Neural progenitor cell (in vitro differentiated cells): ENCODE measurements at places on chromosomes 2 and 18.

DNA sequence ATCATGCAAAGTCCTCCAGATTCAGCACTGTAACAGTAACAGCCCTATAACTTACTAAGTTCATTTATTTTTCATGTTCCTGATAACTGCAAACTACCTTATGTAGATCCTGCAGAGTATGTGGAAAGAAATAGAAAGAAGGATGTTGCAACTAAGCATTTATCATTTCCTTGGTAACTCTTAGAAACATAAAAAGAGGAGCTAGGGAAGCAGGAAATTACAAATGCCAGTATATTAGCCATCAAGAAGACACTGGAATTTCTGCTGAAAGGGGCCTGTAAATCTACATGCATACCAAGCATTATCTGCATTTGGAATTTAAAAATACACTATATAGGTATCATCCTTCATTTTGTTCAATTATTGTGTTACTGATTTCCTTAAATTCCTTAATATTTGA lies 66.8 kb downstream of the PDE11A start:
- DNase-seq: no peak

DNA sequence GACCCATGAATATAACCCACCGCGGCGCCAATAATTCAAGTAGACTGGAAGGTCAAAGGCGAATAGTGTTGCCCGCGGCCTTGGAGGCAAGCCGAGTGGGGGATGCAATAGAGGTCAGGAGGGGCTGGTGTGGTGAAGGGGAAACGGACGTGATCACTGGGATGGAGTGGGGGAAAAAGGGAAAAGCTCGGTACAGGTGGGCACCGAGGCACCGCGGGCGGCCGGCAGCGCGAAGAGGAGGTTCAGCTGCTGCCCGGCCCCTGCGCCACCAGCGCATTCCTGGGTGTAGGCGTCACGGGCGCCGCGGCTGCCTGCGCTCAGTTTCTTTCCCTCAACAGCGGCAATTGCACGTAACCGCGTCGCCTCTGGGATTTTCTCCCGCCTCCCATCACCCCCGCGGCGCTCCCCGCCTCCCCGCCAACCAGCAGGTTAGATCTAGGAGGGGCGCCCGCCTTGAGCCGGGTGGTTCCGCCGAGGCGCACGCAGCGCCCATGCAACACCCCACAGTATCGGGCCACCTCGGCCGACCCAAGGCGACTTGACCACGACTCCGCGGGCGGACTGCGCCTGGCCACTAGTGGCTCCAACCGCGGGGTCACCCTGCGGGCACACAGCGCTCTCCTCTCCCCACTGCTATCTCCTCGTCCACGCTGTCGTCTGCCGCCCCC lies 1.5 kb downstream of the RND3 start:
- peak; percentile 70 for DNase-seq

GRCh38 chr2:155692106-155692505 lies 640.4 kb downstream of the NR4A2 start:
- no peak for DNase-seq

- no peak for DNase-seq
These were observed 39.0 kb downstream of the TBC1D8 start for GRCh38 chr2:101111917-101112771.

DNA sequence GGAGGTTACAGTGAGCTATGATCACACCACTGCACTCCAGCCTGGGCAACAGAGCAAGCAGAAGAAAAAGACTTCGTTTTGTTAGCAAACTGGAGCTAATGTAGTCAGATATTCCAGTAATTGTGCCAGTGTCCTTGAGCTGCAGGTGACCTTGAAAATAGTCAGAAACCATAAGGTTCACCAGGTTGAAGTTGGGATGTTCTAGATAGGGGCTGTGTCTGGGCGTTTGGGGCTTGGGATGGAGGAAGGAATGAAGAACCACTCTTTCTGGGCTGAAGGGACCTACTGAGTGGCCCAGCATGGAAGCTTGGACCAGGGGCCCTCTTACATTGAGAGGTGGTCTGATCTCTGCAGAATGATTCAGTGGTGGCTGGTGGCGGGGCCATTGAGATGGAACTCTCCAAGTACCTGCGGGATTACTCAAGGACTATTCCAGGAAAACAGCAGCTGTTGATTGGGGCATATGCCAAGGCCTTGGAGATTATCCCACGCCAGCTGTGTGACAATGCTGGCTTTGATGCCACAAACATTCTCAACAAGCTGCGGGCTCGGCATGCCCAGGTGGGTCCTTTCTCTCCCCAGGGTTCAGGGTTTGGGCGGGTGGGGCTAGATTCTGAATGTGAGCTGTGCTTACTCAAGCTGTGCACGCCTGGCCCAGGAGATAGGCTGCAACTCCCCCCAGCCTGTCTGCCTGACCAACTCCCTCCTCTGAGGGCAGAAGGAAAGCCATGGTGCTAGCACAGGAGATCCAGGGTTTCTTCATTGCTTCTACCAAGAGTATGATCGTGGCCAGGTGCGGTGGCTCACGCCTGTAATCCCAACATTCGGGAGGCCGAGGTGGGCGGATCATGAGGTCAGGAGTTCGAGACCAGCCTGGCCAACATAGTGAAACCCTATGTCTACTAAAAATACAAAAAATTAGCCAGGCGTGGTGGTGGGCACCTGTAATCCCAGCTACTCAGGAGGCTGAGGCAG lies 17.1 kb downstream of the CCT7 start:
- no peak for DNase-seq

- no peak for DNase-seq
These were observed 1331.9 kb downstream of the DPP10 start for GRCh38 chr2:115774361-115774760.

DNA sequence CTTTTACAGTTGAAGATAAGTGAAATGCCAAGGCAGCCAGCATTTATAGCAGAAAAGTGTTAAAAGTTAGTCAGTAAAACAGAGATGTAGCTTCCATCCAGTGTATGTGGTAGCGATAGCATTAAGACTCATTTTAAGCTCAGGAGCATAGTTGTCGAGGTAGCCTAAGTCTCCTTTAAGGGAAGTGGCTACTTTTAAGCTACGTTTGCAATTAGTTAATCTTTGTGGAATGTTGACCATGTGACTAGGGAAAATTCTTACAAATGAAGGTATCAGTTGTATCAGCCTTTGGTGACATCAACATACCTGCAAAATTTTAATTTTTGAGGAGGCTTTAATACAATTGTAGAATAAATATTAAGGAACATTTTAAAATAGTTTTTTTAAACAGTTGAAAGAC lies 61.9 kb downstream of the LHCGR start:
- DNase-seq: no peak

DNA sequence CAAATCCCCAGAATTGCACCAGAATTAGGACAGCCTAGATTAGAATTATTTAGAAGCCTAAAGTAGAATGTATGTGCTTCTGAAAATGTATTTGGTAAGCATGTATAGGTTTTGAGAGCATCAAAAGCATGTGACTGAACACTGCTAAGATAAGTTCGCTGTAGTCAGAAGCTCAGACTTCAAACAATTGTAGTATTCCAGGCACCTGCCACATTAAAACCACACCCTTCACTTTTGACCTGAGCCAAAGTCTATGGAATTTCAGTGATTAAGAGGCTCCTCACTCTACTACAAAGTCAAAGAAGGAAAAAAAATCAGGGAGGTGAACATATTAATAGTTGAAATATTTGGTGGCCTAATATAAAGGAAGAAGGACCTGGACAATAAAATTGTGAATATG lies 8.2 kb downstream of the KCNJ3 start:
- no peak for DNase-seq

DNA sequence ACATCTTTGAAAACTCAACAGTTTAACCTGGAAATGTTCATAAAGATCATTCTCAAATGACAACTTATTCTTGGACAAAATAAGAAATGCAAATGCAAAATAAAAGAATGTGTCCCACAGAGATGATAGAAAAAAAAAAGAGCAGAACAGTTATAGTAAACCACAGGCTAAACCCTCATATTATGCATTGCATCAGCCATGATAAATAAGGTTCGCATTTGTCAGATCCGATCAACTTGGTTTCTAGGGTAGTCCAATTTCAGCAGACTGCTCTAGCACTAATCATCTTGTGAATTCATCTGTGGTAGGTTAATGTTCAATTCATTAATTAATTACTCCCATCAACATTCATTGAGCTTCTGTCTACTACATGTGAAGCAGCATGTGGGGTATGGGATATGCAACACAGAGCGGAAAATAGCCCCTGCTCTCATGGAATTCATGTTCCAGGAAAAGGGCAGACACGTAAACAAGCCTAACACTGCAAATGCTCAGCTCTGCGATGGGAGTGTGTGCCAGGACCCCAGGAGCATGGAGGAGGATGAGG lies 316.2 kb upstream of the REV1 start:
- DNase-seq: no peak

- peak; percentile 63 for DNase-seq
These were observed 150.0 kb downstream of the NEDD4L start for GRCh38 chr18:58194028-58194427.
